Right atrium auricular region (tissue), 2 donors: ENCODE measurements at places on chromosomes 2 and 18. TPM values are rescaled to one million over a fixed set of nuclear protein-coding genes. Genes with fewer than 3 reads are reported as not detected.
A peak's percentile ranks its signal among the peaks of the same experiment; 100 is the strongest.

GNLY gene
- not detected for total RNA-seq

DOK1 gene
- 4.9 TPM for total RNA-seq

- no peak for DNase-seq
Measured at GRCh38 chr2:201572846-201573508, 70.3 kb downstream of the TMEM237 start.

DNA sequence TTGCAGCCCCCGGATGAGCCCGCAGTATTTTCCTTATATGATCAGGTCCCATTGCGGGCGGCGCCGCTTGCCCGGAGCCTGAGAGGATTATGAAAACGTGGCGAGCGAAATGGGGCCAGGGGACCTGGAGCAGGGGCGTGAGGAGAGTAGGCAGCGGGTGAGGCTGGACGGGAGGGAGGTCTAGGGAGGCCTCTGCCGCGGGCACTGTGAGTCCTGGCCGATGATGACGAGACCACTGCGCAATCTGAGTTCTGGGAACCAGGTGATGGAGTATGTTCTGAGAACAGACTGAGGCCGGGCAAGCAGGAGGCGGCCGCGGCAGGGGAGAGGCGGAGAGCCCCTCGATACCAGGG is 790 bp upstream of the ACAA2 start:
- DNase-seq = peak; percentile 81

DNA sequence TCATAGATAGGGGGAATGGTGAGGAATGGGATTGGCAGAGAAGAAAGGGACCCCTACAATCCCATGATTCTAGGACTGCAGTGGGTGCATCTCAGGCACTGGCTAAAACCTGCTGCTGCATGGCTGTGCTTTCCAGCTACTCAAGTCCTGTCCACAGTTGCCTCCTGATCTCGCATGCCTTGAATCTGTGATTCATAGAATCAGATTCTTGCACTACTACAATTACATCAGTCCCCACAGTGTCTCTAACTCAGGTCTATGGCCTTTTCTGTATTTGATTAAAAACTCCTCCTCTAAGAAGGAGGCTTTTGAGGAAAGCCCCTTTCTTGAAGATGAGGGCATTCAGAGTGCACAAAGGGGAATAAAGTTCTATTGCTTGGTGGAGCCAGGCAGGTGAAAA is 117.4 kb downstream of the LRATD1 start:
- DNase-seq = no peak

- DNase-seq = no peak
Measured at GRCh38 chr2:190043441-190043840, 19.1 kb downstream of the MSTN start.

- DNase-seq = peak; percentile 77
Measured at GRCh38 chr18:57803103-57803969, at the start of gene ATP8B1. Gene ATP8B1, minus strand, starts transcription at chr18:57803315. Its CDS starts 71,508 bp downstream, at chr18:57731807.

- peak; percentile 86 for DNase-seq
Measured at GRCh38 chr2:9378433-9379390, 44.6 kb downstream of the ITGB1BP1 start.

DNA sequence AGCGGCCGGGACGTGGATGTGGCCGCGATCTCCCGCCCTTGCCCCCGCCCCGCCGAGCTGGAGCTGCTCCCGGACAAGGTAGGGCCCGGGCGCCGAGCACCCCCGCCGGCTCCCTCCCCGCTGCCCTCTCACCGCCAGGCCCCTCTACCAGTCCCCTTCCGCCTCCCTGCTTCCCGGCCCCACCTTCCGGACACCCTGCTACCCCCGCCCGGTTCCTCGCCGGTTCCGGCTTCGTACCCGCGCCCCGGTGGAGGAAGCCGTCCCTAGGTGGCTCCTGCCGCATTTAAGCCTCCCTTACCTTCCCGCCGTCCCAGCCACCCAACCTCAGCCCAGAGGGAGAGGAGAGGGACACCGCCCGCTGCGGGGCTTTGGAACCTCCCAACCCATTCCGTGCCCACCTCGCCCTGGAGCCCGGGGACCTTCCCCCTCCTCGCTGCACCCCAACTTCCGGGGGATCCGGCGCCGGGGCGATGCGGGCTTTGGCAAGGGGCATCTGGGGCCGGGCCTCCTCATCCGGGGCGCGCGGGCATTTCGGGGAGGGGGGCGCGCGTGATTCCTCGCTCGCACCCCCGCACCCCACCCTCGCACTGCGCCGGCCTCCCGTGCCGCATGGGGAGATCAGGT is 475 bp downstream of the B3GNT2 start:
- DNase-seq = no peak

DNA sequence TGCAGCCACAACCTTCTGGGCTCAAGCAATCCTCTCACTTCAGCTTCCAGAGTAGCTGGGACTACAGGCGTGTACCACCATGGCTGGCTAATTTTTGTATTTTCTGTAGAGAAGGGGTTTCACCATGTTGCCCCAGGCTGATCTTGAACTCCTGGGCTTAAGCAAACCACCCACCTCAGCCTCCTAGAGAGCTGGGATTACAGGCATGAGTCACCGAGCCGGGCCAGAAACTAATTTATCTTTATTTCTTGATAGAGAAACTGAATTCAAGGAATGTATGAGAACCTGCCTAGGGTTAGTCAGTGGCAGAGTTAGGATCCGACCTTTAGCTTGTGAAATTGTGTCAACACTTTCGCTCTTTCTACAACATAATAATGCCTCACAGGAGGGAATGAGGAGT is 19.3 kb upstream of the ITGAV start:
- no peak for DNase-seq

DNA sequence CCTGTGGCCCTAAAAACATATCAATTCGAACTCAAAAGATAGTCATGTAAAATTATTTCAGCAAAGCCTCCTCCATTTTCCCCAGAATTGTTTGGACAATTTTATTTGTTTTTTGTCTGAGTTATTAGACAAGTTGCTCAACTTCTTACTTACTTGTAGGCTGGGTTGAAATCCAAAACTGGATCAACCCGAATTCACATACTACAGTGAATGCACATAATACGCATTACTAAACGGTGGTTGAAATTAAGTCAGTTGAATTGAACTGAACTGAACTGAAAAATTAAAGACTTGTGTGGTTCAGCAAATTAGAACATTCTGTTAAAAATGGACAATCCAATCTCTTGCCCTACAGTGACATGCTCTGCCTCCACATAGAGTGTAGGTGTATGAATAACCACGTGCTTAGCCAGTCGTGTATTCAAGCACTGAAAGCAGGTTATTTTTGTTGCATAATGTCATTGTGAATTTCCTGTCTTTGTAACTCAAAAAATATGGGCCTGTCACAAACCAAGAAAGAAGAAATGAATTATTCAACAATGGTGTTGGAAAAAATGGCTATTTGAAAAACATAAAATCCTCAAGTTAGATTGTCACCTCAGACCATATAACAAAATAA is 441.0 kb downstream of the TXNL1 start:
- no peak for DNase-seq

GRCh38 chr2:192243488-192243887 is 48.8 kb upstream of the TMEFF2 start:
- no peak for DNase-seq

- DNase-seq = no peak
Measured at GRCh38 chr2:5756272-5756671, 64.1 kb downstream of the SOX11 start.

- DNase-seq = no peak
Measured at GRCh38 chr2:232573771-232574435, 23.4 kb downstream of the EIF4E2 start.

- no peak for DNase-seq
Measured at GRCh38 chr2:46837112-46837454, 78.5 kb downstream of the MCFD2 start.

GRCh38 chr2:56741601-56742102 is 557.9 kb downstream of the CCDC85A start:
- DNase-seq = peak; percentile 60

- no peak for DNase-seq
Measured at GRCh38 chr2:235606004-235606715, 112.3 kb downstream of the AGAP1 start.

DNA sequence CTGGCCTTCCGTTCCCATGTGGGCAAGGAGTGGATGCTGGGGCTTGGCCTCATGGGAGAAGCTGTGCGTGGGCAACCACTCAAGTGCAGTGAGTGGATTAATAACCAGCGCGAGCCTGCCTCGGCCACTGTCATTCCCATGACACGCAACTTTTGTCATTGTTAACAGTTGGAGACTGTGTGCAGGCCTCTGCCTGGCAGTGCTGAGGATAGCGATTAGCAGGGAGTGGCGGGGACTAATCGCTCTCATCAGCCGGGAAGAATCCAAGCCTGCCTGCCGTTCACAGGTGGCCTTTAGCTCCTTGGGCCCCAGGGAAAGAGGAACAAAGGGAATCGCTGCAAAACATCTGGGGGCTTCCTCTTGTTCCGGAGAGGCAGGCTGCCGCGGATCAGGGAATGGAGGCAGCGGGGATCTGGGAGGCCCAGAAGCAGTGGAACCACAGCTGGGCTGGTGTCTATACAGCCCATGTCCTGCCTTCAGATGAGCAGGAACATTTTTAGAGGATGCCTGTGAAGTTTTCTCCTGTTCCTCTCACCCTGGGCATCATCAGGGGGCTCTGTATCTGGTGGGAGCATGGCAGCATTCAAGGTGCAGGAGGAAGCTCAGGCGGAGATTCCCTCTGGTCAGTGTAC is 53.8 kb downstream of the CTIF start:
- no peak for DNase-seq

- no peak for DNase-seq
Measured at GRCh38 chr2:109401370-109401769, 212.4 kb downstream of the SEPTIN10 start.
